ENCODE measurements at places on chromosomes 7 and 10. TPM values are rescaled to one million over a fixed set of nuclear protein-coding genes. Genes with fewer than 3 reads are reported as not detected.
A peak's percentile ranks its signal among the peaks of the same experiment; 100 is the strongest.

- DNase-seq = no peak
Observed at GRCh38 chr7:44852590-44852989, 4.7 kb upstream of the H2AZ2 start.

DNA sequence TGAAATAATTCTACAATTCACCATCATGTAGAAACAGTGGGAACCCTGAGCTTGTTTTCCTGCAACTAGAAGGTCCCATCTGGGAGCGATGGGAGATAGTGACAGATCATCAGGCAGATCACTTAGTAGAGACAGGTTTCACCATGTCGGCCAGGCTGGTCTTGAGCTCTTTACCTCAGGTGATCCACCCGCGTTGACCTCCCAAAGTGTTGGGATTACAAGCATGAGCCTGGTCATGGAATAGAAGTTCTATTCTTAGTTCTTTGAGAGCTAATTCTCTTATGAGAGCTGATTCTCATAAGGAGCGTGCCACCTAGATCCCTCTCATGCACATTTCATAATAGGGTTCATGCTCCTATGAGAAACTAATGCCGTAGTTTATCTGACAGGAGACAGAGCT, 778.0 kb upstream of the AUTS2 start:
- DNase-seq = no peak

DNA sequence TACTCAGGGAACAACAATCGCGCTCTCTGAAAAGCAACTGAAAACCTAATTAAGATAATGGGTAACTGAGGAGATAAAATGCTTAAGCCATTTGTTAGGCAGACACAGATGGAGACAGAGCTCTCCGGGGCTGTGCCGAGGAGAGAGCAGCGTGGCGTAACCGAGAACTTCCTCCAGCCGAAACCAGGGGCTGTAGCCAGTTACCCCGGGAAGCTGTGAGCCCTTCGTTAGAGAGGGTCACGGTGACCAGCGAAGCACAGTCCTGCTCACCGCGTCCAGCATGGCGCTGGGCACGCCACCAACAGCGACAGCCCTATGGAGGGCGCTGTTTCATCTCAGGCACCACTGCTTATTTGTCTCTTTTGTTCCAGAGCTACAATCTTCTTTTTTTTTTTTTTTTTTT, 16.1 kb downstream of the PAPOLB start:
- DNase-seq = no peak

DNA sequence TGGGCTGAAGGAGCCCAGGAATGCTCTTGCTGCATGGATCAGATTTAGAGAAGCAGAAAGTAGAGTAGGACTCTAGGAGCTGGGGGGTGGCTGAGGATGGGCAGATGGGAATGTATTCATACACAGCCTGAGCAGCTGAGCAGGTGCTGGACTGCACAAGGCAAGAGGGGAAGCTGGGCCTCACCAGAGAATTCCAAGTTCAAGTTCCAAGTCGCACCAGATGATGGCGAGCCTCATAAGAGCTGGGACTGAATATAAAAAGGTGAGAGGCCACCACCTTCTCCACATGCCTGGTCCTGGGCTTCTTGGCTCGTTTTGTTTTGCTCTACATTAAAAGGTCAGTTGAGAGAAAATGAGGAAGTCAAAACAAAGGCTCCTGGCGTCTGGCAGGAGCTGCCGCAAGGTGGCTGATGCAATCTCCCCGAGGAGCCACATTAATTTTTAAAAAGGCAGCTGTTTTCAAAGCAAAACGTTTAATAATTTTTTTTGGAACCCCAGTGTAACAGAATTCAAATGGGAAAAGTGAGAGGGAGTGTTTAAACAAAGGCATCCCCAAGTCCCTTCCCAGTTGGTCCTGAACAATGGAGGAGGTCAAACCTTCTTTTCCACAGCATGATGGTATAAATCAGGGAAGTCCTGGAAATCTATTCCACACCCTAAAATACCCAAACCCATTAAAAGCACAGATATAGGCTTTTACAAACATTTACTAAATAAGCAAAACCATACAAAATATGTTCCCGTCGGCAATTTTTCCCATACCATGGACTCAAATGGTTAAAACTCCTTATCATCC, 9.5 kb downstream of the CYREN start:
- peak; percentile 58 for DNase-seq

DNA sequence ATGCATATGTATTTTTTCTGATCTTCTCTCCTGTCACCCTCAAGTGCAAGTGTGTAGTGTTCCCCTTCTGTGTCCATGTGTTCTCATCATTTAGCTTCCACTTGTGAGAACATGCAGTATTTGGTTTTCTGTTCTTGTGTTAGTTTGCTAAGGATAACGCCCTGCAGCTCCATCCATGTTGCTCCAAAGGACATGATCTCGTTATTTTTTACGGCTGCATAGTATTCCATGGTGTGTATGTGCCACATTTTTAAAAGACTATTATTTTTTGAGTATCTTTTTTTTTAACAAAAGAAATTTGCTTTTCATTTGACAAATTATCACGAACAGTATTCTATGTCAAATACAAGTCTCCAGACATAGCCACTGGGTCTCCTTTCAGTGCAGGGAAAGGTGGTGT, 110.1 kb upstream of the ZNF746 start:
- no peak for DNase-seq

DNA sequence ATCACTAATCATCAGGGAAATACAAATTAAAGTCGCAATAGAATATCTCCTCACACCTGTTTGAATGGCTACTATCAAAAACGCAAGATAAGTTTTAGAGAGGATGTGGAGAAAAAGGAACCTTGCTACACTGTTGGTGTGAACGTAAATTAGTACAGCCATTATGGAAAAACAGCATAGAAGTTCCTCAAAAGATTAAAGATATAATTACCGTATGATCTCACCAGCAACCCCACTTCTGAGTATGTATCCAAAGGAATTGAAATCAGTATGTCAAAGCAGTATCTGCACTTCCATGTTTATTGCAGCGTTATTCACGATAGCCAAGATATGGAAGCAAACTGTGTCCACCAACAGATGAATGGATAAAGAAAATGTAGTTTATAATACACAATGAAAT, 164.4 kb downstream of the ZNF365 start:
- DNase-seq = no peak

DNA sequence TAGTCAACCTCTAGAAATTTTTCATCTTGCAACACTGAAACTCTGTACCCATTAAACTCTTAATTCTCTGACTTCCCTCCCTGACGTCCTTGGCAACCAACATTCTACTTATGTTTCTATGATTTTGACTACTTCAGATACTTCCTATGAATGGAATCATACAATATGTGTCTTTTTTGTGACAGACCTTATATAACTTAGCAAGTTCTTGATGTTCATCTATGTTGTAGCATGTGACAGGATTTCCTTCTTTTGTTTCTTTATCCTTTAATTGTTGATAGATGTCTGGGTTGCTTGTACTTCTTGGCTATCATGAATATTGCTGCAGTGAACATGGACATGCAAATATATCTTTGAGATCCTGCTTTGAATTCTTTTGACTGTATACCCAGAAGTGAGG, 240.8 kb downstream of the ADK start:
- DNase-seq = no peak

GRCh38 chr10:63106111-63106755, 26.9 kb upstream of the NRBF2 start:
- peak; percentile 59 for DNase-seq

GRCh38 chr10:129877773-129878371, 86.2 kb downstream of the EBF3 start:
- DNase-seq = peak; percentile 36

DNA sequence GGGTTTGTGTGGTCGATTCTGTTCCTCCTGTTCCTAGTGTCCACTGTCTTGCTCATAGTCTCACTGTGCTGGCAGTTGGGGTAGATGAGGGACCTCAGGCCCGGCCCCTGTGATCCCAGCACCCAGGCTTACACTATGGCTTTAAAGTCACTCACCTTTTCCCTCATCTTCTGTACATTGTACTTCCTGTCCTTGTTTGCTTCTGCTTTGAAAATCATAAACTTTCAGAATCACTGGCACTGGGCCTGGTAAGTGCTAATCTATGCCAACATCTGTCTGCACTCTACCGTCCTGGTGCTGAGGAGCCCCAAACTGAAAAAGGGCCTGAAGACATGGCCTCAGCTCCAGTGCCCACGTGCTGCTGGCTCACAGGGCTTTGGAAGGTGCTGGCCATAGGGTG, 5.7 kb upstream of the TAS2R60 start:
- DNase-seq = no peak

GRCh38 chr10:102775201-102775934, 31.6 kb downstream of the WBP1L start:
- DNase-seq = peak; percentile 56

- no peak for DNase-seq
Observed at GRCh38 chr10:71798308-71798624, 24.9 kb upstream of the VSIR start.

DNA sequence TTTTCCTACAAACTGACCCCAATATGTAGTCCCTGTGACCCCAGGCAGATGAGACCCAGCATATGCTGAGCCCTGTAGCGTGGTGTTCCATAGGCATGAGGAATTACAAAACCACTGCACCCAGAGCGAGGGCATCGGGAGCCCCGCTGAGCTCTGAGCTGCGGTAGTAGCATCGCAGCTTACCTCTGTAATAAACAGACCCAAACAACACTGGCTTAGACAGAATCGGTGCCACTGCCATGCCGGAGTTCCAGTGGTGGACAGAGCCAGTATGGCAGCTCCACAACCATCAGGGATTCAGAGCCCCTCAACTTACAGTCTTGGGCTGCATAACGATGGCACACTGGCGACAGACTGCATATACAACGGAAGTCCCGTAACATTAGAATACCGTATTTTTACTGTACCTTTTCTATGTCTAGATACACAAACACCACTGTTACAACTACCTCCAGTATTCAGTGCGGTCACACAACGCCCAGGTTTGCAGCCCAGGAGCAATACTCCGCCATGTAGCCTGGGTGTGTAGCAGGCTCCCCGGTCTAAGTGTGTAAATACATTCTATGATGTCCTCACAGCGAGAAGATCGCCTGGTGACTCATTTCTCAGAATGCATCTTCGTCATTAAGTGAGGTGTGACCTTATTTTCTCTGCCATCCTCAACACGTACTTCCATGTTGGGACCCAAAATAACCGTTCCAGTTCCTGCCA, 68.8 kb downstream of the PROSER2 start:
- DNase-seq = no peak

NANOS1 gene
- 0.45 TPM for total RNA-seq

CALHM2 gene
- 28.0 TPM for total RNA-seq

TRIM74 gene
- not detected for total RNA-seq

VSTM2A gene
- total RNA-seq = not detected

ELMO1 gene
- not detected for total RNA-seq
